ENCODE measurements at places on chromosomes 2 and 18.
A peak's percentile ranks its signal among the peaks of the same experiment; 100 is the strongest.

- peak overlapping the region; percentile 66 for H3K27ac ChIP-seq
- no peaks in the 10 kb centered on the region for H3K36me3 ChIP-seq
- peak; percentile 49 for DNase-seq
- H3K4me3 ChIP-seq = peak overlapping the region; percentile 66
- peaks cover 4% of the 10 kb centered on the region for H3K4me1 ChIP-seq
These were observed 655 bp downstream of the RND3 start for GRCh38 chr2:150486539-150487484.

DNA sequence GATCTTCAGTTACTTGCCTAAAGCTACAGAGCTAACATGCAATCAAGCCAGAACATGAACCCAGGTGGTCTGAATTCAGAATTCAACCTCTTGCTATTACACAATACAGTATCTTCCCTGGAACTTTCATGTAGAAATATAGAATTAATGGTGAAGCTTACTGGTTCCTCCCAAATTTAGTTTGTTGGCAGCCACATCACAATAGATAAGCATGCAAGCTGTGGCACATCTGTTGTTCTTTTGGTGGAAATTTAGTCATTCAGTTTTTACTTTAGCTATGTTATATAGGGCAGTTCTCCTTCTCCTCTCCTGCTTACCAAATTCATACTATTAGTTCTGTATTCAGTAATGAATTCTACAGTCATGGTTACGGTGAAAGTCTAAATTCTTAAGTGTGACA, 101.0 kb upstream of the RNF152 start:
- no peaks in the 10 kb centered on the region for H3K36me3 ChIP-seq
- no peak overlapping the region for H3K27ac ChIP-seq
- H3K4me3 ChIP-seq = no peak overlapping the region
- H3K4me1 ChIP-seq = peaks cover 13% of the 10 kb centered on the region
- DNase-seq = no peak

- no peak overlapping the region for H3K27ac ChIP-seq
- no peaks in the 10 kb centered on the region for H3K4me1 ChIP-seq
- H3K27me3 ChIP-seq = no peaks in the 10 kb centered on the region
- H3K36me3 ChIP-seq = no peaks in the 10 kb centered on the region
- no peak for DNase-seq
- H3K4me3 ChIP-seq = no peak overlapping the region
These were observed 222.6 kb downstream of the ANAPC1 start for GRCh38 chr2:111661286-111661940.

GRCh38 chr2:55169915-55170314, 62.2 kb downstream of the CLHC1 start:
- no peak for DNase-seq
- no peak overlapping the region for H3K4me3 ChIP-seq
- H3K36me3 ChIP-seq = no peaks in the 10 kb centered on the region
- H3K27ac ChIP-seq = no peak overlapping the region
- H3K27me3 ChIP-seq = no peaks in the 10 kb centered on the region

DNA sequence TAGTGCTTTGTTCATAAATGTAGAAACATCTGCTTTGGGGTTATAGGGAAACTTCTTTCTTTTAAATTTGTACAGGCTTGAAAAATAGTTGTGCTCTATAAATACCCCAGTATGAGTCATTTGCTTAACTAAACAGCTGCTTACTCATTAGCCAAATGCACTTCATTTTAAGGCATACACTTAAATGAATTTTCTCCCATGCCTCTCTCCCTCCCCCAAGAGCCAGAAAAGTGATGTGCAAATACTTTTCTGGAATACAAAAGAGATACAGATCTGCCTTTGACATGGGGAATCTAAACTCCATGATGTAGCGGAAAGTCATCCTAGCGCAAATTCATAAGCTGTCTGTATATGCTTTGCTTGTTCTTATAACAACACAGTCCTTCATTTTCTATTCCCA, 469.4 kb downstream of the DLGAP1 start:
- no peaks in the 10 kb centered on the region for H3K4me1 ChIP-seq
- H3K27ac ChIP-seq = no peak overlapping the region
- H3K36me3 ChIP-seq = no peaks in the 10 kb centered on the region
- H3K4me3 ChIP-seq = no peak overlapping the region
- no peak for DNase-seq

DNA sequence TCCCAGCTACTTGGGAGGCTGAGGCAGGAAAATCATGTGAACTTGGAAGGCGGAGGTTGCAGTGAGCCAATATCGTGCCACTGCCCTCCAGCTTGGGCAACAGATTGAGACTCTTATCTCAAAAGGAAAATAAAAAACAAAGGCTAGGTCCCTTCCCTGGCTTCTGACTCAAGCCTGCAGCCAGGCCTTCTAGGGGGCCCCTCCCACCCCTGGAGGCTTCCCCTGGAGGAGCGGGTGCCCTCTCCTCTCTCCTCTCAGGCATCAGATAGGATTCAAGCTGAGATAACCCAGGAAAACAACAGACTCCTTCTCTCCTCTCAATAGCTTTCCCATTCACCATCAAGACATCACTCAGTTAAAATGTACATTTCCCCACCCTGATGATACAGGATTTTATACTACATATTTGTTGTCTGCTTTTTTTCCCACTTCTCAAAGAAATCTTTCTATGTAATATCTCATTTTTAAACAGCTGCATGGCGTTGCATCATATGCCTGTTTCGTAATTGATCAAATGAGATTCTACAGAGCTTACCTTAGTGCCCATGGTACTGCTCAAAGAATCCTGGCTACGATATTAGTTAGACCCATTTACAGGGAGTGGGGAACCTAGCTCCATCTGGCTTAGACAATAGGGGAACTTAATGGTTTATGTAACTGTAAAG, 20.6 kb upstream of the C2orf72 start:
- no peaks in the 10 kb centered on the region for H3K27me3 ChIP-seq
- no peaks in the 10 kb centered on the region for H3K36me3 ChIP-seq
- H3K27ac ChIP-seq = no peak overlapping the region
- no peak for DNase-seq
- no peak overlapping the region for H3K4me3 ChIP-seq

DNA sequence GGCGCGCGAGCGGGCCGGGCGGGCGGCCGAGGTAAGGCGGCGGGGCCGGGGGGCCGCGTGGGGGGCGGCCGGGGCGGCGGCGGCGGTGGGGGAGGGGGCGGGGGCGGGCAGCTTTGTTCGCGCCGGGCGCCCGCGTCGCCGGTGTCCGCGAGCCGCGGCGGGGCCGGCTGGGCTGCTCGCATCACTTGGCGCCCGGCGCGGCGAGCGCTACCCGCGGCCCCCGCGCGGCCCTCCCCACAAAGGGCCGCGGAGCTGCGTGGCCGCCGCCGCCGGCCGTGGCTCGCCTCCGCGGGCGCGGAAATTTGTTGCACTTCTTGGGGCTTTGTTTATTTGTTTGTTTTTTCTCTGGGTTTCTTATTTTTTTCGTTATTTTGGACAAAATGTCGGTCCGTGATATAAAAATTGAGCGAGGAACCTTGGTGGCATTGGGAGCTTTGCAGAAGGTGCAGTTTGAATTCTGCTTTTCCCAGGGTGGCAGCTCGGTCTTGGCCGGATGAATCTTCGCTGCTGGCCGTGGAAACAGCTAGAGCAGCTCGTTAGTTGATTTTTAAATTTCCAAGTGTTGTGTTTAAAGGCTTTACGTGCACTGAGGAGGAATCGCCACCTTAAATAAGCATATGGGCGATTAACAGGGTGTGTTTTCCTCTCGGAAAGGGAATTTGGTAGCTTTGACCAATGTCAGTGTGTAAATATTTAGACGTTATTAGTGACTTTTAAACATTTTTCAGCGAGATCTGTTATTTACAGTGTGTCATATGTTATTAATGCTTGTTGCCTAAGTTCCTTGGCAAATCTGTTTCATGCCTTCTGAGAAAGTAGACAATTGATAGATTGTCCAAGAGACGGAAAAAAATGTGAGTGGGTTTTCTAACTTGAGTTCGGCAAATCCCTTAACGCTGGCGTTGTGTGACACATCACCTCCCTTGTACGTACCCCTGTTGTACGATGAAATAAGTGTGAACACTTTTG, 822 bp downstream of the UBE2E3 start:
- no peaks in the 10 kb centered on the region for H3K36me3 ChIP-seq
- peaks cover 37% of the 10 kb centered on the region for H3K4me1 ChIP-seq
- peak; percentile 38 for DNase-seq
- peak overlapping the region; percentile 96 for H3K27ac ChIP-seq

- H3K4me1 ChIP-seq = peaks cover 23% of the 10 kb centered on the region
- no peaks in the 10 kb centered on the region for H3K36me3 ChIP-seq
- peak overlapping the region; percentile 52 for H3K27ac ChIP-seq
These were observed 30.9 kb downstream of the LONRF2 start for GRCh38 chr2:100291152-100291970.

DNA sequence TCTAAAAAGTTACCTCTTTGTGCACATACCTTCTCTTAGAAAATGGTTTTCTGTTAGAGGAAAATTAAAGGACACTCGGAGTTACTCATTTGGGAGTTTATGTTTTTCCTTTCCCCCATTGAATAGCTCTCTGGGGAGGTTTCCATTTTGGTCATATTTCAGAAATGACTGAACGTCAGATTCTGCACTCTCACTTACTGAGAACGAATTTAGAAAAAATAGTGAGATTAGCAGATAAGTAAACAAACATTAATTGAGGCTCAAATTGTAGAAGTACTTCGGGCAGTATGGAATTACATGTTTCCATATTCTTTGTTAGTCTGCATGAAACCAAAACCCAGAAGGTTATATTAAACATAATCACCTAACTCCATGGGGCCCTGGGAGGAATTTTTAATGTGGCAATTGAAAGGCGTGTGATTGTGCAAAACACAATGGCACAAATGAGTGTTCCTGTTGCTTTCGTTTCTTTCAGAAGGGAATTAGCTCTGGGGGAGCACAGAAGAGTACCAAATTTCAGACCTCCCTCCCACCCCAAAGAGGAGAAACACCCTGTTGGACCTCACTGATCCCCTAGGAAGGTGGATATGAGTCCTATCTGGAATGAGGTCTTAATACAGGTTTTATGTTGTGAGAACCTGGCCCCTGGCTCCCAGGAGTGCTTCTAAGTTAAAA, 212.3 kb downstream of the BCL2 start:
- DNase-seq = no peak
- H3K4me1 ChIP-seq = no peaks in the 10 kb centered on the region
- H3K36me3 ChIP-seq = no peaks in the 10 kb centered on the region
- no peak overlapping the region for H3K27ac ChIP-seq
- no peak overlapping the region for H3K4me3 ChIP-seq

GRCh38 chr2:149849591-149849990, 262.0 kb upstream of the MMADHC start:
- H3K4me3 ChIP-seq = no peak overlapping the region
- H3K4me1 ChIP-seq = no peaks in the 10 kb centered on the region
- no peaks in the 10 kb centered on the region for H3K27me3 ChIP-seq

GRCh38 chr2:8558956-8559355, 122.9 kb upstream of the ID2 start:
- no peak overlapping the region for H3K27ac ChIP-seq
- no peaks in the 10 kb centered on the region for H3K36me3 ChIP-seq
- no peak overlapping the region for H3K4me3 ChIP-seq

DNA sequence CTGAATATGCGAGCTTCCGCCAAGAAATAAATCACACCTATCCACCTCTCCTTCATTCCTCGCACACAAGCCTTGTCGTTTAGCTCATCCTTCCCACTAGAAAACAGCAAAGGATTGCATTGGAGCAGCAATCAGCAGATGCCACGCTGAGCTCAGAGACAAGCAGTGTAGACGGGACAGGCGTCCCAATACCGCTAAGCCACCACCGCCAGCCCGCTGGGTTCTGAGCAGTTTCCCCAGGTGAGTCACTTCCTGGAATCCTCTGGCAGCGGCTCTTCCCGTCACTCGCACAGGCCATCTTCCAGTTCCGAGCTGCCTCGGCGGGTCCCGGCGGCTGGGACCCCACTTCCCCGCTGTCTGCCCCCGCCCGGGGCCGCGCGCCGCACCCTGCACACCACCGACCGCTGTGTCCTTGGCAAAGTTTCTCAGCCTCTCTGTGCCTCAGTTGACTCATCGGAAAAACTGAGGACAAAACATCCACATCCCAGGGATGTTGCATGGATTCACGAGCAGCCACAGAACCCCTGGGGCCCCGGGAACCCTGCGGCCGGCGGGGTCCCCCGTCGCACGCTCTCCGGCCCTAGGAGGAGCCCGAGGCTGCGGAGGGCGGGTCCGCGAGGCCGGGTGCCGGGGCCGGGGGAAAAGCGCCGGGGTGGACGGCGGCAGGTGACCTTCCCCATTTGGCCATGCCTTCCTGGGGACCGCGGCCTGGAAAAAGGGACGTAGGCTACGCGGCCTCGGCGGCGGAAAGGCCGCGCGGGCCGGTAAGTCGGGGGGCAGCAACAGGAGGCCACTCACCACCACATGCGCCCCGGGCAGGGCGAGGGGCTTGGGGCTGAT, 573 bp downstream of the KDSR start:
- no peaks in the 10 kb centered on the region for H3K36me3 ChIP-seq
- DNase-seq = peak; percentile 37
- peak overlapping the region; percentile 96 for H3K27ac ChIP-seq
- H3K4me3 ChIP-seq = peak overlapping the region; percentile 97
- H3K27me3 ChIP-seq = no peaks in the 10 kb centered on the region

DNA sequence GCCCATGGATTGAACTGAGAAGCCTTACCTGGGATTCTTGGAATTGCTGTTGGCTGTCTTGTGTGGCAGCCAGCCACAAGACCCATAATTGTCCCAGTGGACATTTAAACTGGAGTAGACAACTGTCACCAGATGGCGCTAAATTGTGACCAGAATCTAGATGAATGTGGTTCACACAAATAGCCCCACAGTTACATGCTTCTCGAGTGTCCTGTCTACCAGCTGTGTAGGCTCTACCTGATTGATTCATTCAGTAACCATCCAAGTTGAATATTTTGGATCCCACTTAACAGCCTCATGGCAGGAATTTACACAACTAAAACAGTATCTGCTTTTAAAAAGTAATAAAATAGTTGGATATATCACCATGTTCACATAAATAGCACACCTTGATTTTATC, 73.2 kb downstream of the MAP4K4 start:
- H3K4me1 ChIP-seq = peaks cover 22% of the 10 kb centered on the region
- no peaks in the 10 kb centered on the region for H3K27me3 ChIP-seq
- no peak for DNase-seq

- H3K4me3 ChIP-seq = no peak overlapping the region
- no peak overlapping the region for H3K27ac ChIP-seq
- DNase-seq = no peak
- no peaks in the 10 kb centered on the region for H3K27me3 ChIP-seq
- no peaks in the 10 kb centered on the region for H3K36me3 ChIP-seq
- H3K4me1 ChIP-seq = peaks cover 10% of the 10 kb centered on the region
These were observed 104.2 kb upstream of the NEUROD1 start for GRCh38 chr2:181784556-181784955.

- H3K36me3 ChIP-seq = no peaks in the 10 kb centered on the region
- no peak overlapping the region for H3K27ac ChIP-seq
- H3K4me1 ChIP-seq = no peaks in the 10 kb centered on the region
- no peak for DNase-seq
- H3K27me3 ChIP-seq = no peaks in the 10 kb centered on the region
These were observed 38.5 kb downstream of the REV1 start for GRCh38 chr2:99451280-99451679.
